ENCODE measurements at places on chromosomes 2 and 18. TPM values are rescaled to one million over a fixed set of nuclear protein-coding genes. Genes with fewer than 3 reads are reported as not detected.

TMEM247 gene
- not detected for total RNA-seq

VIT gene
- not detected for total RNA-seq

SCTR gene
- total RNA-seq: 0.15 TPM

GAREM1 gene
- total RNA-seq: 8.2 TPM

EPHA4 gene
- total RNA-seq: 0.97 TPM

EVX2 gene
- not detected for total RNA-seq

MARCHF4 gene
- 20.0 TPM for total RNA-seq

CDK5R2 gene
- 8.8 TPM for total RNA-seq

VSNL1 gene
- total RNA-seq: not detected

IL1R1 gene
- 41.1 TPM for total RNA-seq

MTCL1 gene
- total RNA-seq: 50.3 TPM

IL36A gene
- not detected for total RNA-seq

LOXHD1 gene
- total RNA-seq: not detected

GCG gene
- not detected for total RNA-seq

PAIP2B gene
- 0.33 TPM for total RNA-seq

CRYGC gene
- total RNA-seq: not detected

AMER3 gene
- not detected for total RNA-seq

E2F6 gene
- 23.8 TPM for total RNA-seq

MAP3K2 gene
- 29.6 TPM for total RNA-seq

All from A549 treated with dexamethasone at 1 μM for 4 hours (cell line).